ENCODE measurements at places on chromosomes 16 and 17. TPM values are rescaled to one million over a fixed set of nuclear protein-coding genes. Genes with fewer than 3 reads are reported as not detected.

DNA sequence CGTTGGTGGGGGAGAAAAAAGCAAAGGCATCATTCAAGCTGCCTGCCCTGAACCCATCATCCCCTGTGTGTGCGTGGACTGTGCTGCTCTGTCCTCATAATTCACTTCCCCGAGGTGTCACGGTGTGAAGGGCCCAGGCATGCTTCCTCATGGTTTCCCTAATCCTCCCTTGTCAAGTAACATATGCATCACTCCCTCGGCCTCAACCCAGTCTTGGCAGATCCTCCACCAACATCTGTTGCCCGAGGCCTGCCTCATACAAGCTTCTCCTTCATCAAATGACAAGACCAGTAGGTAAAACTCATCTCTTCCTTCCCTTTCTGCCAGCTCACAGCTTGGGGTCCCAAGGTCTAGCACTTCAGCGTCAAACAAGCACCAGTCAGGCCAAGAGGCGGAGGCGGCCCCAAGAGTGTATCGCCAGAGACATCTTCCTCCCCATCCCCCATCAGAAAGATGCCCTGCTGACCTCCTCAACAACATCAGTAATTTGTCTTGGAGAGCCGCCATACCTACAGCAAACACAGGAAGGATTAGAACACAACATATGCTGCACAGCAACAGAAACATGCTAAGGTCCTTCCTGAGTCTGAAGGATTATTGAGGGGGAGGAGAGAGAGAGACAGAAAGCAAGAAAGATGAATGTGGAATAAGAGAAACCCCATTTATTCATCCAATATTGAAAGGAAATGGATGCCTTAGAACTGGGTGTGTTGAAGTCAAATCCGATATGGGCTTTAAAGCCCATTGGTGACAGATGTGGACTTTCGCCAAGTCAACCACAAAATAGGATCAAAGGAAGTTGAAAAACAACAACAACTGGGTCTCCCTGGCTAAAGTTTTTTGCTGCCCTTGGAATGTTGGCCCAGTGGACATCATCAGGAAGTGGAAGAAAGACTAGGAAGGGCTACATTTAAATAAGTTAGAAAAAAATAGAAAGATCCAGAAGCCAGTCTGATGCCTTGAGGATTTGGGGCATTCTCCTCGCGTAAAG is 38.4 kb downstream of the SOX9 start:
- no peak overlapping the region for H3K27ac ChIP-seq
- H3K27me3 ChIP-seq = no peaks in the 10 kb centered on the region
- H3K4me3 ChIP-seq = no peak overlapping the region
- no peaks in the 10 kb centered on the region for H3K36me3 ChIP-seq
- DNase-seq = no peak

DNA sequence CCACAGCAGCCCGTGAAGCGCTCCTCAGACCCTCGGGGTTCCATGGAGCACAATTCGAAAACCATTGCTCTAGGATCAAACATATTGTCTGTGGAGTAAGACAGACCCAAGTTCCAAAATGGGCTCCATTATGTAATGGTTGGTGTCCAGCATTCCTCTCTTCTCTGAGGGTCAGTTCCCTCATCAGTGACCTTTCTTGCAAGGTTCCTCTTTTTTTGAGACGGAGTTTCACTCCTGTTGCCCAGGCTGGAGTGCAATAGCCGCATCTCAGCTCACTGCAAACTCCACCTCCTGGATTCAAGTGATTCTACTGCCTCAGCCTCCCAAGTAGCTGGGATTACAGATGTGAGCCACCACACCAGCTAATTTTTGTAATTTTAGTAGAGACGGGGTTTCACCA is 28.4 kb downstream of the PLXDC1 start:
- H3K36me3 ChIP-seq = no peaks in the 10 kb centered on the region
- no peaks in the 10 kb centered on the region for H3K4me1 ChIP-seq
- no peak for DNase-seq
- no peaks in the 10 kb centered on the region for H3K27me3 ChIP-seq
- no peak overlapping the region for H3K27ac ChIP-seq
- no peak overlapping the region for H3K4me3 ChIP-seq

DNA sequence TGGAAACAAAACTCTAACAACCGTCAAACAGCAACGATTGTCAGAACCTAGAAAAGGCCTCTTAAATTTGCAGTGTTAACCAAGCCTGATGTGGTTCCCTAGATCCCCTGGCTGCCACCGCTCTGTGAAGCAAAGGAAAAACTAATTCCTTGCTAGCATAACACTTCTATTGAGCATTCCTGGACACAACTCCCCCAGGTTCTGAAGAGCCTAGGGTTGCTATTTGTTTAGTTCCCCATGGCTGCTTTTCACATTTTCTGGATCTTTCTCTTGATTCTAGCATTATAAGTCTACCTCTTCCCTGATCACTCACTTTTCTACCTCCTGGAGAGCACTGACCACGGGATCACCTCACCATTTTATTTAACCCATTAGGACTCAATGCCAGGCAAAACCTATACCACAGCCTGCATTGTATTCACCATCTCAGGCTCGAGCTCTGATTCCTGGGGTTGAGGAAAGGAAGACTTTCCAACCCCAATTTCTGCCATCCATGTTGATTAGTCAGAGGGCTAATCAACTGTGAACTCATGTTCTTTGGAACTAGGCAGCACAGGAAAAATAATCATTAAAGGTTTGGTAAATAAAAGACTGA is 692 bp upstream of the KCNJ16 start:
- H3K27ac ChIP-seq = peak overlapping the region; percentile 47
- no peak overlapping the region for H3K4me3 ChIP-seq
- no peak for DNase-seq
- H3K27me3 ChIP-seq = no peaks in the 10 kb centered on the region

Gene TMEM88
- 2.1 TPM for total RNA-seq
